ENCODE measurements at places on chromosomes 7 and 10. TPM values are rescaled to one million over a fixed set of nuclear protein-coding genes. Genes with fewer than 3 reads are reported as not detected.
A peak's percentile ranks its signal among the peaks of the same experiment; 100 is the strongest.

- DNase-seq, result no peak
Observed at GRCh38 chr10:26441491-26442214, 3.5 kb downstream of the APBB1IP start.

DNA sequence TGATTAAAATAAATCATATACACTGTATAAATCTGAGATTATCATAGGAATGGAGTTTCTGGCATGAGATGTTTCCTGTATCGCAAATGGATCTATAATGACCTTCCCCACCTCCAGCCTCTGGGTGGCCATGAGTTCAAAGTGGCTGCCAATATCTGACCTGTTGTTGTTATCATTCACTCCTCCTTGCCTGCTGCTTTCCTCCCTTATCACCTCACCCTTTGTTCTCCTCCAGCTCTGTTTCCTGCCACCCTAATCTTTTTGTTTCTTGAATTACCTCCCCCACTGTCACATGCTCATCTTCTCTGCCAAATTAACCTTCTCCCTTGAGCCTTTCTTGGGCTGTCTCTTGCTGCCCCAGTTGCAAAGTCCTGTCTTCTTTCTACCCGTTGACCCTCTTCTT, 12.0 kb downstream of the SCD start:
- DNase-seq, result no peak

GRCh38 chr7:75631711-75632110, 107.0 kb downstream of the HIP1 start:
- DNase-seq, result no peak

- peak; percentile 20 for DNase-seq
Observed at GRCh38 chr7:93015779-93016481, 101.8 kb downstream of the SAMD9 start.

DNA sequence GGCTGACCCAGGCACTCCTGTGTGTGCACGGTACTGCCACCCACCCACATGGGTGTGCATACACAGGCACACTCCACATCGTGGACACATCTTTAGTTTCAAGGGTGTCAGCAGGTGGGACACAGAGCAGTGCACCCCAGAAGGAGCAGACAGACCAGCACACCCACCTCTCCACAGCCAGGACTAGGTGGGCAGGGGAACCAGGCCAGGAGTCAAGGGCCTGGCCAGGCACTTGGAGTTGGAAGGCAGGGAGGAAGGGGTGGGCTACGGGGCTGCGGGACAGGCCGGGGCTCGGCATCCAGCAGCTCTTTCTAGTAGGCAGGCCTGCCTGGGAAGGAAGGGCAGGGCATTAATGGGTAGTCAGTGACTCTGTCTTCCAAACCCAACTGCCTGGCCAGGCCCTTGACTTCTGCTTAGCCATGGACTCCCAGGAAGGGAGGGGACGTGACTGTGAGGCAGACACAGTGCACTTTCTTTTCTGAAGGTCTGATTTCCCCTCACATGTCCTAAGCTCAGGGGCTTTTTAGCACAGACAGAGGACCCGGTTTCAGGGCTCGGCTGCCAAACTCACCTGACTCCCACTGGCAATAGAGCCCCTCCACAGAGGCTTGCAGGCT, 14.6 kb downstream of the RASGEF1A start:
- no peak for DNase-seq

- peak; percentile 50 for DNase-seq
Observed at GRCh38 chr7:93902777-93903423, 3.5 kb upstream of the GNGT1 start.

The EPO gene
- total RNA-seq, result not detected

The FANK1 gene
- total RNA-seq, result 2.1 TPM

The GPR22 gene
- not detected for total RNA-seq
